MG63 (cell line): ENCODE measurements at places on chromosomes 5 and 9. TPM values are rescaled to one million over a fixed set of nuclear protein-coding genes. Genes with fewer than 3 reads are reported as not detected.

- DNase-seq, result no peak
These were observed 11.9 kb downstream of the OTULINL start for GRCh38 chr5:14593326-14594021.

PCDHB9 gene
- 1.9 TPM in 1 of 2 replicates, not detected in the other for total RNA-seq

GRCh38 chr5:158951436-158952247 lies 148.1 kb downstream of the EBF1 start:
- no peak for DNase-seq

GRIN3A gene
- total RNA-seq, result not detected in 2 replicates
